ENCODE measurements at places on chromosomes 12 and 14.

DNA sequence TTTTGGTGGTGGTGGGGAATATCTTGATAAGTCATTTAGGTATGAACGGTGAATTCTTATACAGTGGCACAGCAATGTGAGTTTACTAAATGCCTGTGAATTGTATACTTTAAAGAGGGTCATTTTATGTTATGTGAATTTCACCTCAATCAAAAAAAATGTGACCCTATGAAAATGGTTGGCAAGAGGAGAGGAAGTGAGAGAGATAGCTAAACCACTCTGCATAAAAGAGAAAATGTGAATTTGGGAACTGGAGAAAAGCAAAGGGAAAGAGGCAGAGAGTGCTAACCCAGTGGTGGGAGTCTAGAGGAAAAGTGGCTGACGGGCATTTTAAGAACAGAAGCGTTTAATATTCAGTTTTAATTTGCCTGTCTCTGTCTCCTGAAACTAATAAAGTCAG lies 93.8 kb downstream of the SLC38A6 start:
- DNase-seq = no peak
- H3K27ac ChIP-seq = no peak overlapping the region
- H3K36me3 ChIP-seq = no peaks in the 10 kb centered on the region

DNA sequence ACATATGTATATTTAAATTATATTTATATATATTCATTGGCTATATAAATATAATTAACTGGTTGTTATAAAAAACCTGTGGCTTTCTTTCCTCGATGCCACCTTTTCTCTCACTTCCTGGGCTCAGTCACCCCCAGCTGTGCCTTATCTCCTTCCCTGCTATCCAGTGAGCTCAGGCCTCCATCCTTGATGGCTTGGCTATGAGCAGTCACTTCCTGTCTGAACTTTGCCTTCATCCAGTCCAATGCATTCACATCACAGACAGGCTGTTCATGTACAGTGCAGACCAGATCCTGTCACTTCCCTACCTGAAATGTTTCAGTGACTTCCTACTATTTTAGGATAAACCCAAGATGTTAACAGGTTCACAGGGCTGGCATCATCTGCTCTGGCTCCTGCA lies 115.3 kb upstream of the PRB2 start:
- no peaks in the 10 kb centered on the region for H3K27me3 ChIP-seq
- H3K27ac ChIP-seq = no peak overlapping the region
- no peaks in the 10 kb centered on the region for H3K4me1 ChIP-seq
- no peak for DNase-seq
- no peaks in the 10 kb centered on the region for H3K36me3 ChIP-seq

- H3K36me3 ChIP-seq = no peaks in the 10 kb centered on the region
- DNase-seq = no peak
- no peak overlapping the region for H3K27ac ChIP-seq
Measured at GRCh38 chr12:30794020-30794419, 39.3 kb upstream of the CAPRIN2 start.

DNA sequence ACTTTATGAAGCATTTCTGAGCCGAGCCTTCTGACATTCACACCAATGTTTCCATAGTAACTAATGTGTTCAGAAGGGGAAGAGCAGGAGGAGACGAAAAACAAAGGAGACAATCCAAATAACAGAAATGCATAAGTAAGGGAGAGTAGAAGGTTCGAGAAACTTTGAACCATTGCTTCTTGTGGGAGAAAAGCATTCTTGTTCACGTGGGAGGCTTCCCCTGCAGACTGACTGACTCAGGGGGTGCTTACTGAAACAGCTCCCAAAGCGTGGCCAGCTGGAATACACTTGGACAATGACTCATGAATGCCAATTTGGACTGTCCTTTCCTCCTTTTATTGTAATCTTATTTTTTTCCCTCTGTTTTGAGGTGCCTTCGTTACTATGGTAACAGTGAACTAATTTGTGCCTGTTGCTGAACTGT lies 73.9 kb downstream of the NEDD1 start:
- H3K4me3 ChIP-seq = no peak overlapping the region
- no peak for DNase-seq
- H3K27ac ChIP-seq = no peak overlapping the region

DNA sequence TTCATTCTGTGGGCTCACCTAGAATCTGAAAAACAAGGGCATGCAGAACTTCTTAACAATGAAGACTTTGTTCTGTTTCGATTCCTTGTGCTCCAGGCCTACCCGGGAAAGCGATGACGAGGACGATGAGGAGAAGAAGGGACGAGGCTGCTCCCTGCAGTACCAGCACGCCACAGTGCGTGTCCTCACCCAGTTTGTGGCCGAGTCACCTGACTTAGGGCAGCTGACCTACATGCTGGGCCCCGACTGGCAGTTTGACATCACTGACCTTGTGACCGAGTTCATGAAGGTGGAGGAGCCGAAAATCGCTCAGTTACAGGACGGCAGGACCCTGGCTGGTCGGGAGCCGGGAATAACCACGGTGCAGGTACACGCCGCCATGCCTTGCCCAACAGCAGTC lies 585.4 kb downstream of the AACS start:
- H3K36me3 ChIP-seq = no peaks in the 10 kb centered on the region
- H3K4me3 ChIP-seq = no peak overlapping the region
- DNase-seq = no peak
- H3K27ac ChIP-seq = no peak overlapping the region

- peaks cover 5% of the 10 kb centered on the region for H3K4me1 ChIP-seq
- no peak for DNase-seq
- no peak overlapping the region for H3K27ac ChIP-seq
- H3K4me3 ChIP-seq = no peak overlapping the region
Measured at GRCh38 chr14:96117101-96117897, 78.1 kb downstream of the C14orf132 start.

- no peak overlapping the region for H3K4me3 ChIP-seq
- no peak overlapping the region for H3K27ac ChIP-seq
- no peaks in the 10 kb centered on the region for H3K27me3 ChIP-seq
- no peak for DNase-seq
Measured at GRCh38 chr12:40618636-40619035, 73.6 kb upstream of the CNTN1 start.

DNA sequence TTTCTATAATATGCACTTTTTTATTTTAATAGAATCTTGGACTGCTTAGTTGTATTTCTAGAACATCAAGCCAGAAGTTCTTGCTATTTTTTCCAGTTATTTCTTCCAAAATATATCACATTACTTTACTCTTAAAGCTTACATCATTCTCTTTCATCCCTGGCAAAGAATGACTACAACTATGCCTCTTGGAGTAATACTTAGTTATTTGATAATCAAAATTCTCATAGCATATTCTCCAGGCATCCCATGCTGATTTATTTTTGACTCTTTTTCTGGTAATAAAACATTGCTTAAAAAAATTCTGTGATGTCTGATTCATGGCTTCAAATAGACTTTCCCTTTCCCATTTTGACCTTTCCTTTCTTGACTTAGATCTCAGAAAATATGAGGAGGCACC lies 118.7 kb upstream of the TSPAN8 start:
- H3K27ac ChIP-seq = no peak overlapping the region
- H3K4me3 ChIP-seq = no peak overlapping the region
- no peaks in the 10 kb centered on the region for H3K27me3 ChIP-seq
- no peaks in the 10 kb centered on the region for H3K36me3 ChIP-seq

DNA sequence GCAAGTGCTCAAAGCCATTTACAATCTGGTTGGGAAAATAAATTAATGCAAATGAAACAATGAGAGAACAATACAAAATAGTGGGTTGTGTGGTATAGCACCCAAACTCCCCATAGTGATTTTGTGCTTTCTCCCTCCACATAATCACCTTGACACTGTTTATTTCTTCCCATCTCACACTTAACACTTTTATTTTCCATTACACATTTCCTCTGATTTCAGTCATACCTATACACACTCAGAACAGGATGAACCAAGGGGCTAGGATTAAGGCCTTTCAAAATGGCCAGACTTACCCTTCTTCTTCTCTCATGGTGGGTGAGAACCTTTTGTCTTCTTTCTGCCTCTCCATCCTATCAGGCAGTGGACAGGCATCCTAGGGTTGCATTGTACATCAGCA lies 13.9 kb upstream of the PDE1B start:
- no peak overlapping the region for H3K4me3 ChIP-seq
- H3K4me1 ChIP-seq = no peaks in the 10 kb centered on the region
- H3K36me3 ChIP-seq = no peaks in the 10 kb centered on the region
- no peak overlapping the region for H3K27ac ChIP-seq
- H3K27me3 ChIP-seq = no peaks in the 10 kb centered on the region

GRCh38 chr12:6662602-6662905 lies 365 bp downstream of the ING4 start:
- peak overlapping the region; percentile 68 for H3K27ac ChIP-seq
- DNase-seq = no peak
- H3K4me1 ChIP-seq = peaks cover 18% of the 10 kb centered on the region
- no peaks in the 10 kb centered on the region for H3K36me3 ChIP-seq

GRCh38 chr14:51448831-51449670 lies 202.7 kb upstream of the FRMD6 start:
- H3K27me3 ChIP-seq = no peaks in the 10 kb centered on the region
- H3K27ac ChIP-seq = no peak overlapping the region
- no peak for DNase-seq
- no peaks in the 10 kb centered on the region for H3K36me3 ChIP-seq
- H3K4me1 ChIP-seq = peaks cover 12% of the 10 kb centered on the region

GRCh38 chr12:110921262-110921661 lies 883 bp upstream of the MYL2 start:
- H3K27me3 ChIP-seq = no peaks in the 10 kb centered on the region
- no peak overlapping the region for H3K27ac ChIP-seq
- DNase-seq = no peak
- no peak overlapping the region for H3K4me3 ChIP-seq
- no peaks in the 10 kb centered on the region for H3K36me3 ChIP-seq
- H3K4me1 ChIP-seq = no peaks in the 10 kb centered on the region

DNA sequence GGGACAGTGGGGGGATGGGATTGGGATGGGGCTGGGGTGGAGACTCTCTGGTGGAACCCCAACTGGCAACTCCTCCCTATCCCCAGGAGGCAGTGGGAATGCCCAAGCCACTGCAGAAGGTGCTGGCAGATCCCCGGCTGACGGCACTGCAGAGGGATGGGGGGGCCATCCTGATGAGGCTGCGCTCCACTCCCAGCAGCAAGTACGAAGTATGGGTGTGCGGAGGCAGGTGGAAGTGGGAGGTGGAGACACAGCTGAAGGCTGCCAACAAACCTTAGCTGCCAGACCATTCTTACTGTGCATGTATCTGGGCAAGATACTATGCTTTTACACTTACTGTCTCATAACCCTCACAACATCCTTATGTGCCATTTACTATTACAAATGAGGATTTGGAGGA lies 8.2 kb downstream of the ARHGEF40 start:
- no peaks in the 10 kb centered on the region for H3K27me3 ChIP-seq
- DNase-seq = no peak
- no peak overlapping the region for H3K27ac ChIP-seq
- H3K4me1 ChIP-seq = peaks cover 16% of the 10 kb centered on the region

DNA sequence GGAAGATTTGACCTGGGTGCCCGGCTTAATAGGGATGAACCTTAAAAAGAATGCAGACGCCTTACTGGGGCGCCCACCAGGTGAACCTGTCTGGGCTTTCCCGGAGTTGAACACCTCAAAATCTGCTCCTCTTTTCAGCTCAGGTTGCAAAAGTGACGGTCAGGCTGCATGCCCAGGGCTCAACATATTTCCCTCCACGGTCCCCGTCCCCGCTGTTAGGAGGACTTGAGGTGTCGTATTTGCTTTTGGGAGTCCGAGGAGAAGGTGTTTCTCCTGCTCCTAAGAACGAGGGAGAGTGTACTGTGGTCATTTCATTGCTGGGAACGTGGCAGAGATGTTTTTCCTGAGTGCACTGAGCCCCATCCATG lies 1.2 kb downstream of the DLK1 start:
- no peak overlapping the region for H3K4me3 ChIP-seq
- DNase-seq = no peak
- H3K36me3 ChIP-seq = no peaks in the 10 kb centered on the region
- no peak overlapping the region for H3K27ac ChIP-seq
- H3K27me3 ChIP-seq = no peaks in the 10 kb centered on the region
- no peaks in the 10 kb centered on the region for H3K4me1 ChIP-seq

DNA sequence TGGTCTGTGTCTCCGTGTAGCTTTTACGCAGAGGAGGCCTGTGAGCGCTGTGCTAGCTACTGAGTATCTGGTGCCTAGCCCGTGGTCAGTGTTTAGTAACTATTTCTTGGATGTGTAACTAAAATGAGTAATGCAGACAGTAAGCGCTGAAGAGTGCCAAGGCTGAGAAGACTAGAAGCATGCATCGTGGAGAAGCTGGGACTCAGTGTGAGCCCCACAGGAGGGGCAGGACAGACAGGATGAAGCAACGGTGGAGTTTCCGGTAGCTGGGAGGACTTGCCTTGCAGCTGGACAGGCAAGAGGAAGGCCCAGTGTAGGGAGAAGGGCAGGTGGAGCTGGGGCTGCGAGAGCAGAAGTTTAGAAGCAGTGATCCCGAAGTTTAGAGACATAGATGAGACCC lies 233.4 kb upstream of the FKBP4 start:
- DNase-seq = no peak
- no peaks in the 10 kb centered on the region for H3K27me3 ChIP-seq
- no peaks in the 10 kb centered on the region for H3K4me1 ChIP-seq
- no peak overlapping the region for H3K4me3 ChIP-seq
- no peak overlapping the region for H3K27ac ChIP-seq

DNA sequence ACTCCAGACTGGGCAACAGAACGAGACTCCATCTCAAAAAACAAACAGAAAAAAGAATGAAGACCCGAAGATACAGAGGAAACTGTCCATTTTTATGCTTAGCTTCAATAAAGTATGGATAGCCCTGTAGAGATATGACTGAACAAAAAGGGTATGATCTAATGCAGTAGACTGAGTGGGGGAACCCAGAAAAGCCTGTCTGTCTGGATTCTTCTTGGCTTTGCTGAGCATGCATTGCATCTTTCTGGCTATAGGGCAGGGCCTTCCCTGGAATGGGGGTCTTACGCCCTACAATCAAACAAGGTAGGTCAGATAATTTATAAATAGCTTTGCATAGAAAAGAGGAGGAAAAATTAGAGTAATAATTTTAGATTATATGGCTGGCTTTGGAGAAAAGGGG lies 10.1 kb downstream of the MIA2 start:
- H3K36me3 ChIP-seq = no peaks in the 10 kb centered on the region
- no peaks in the 10 kb centered on the region for H3K27me3 ChIP-seq
- H3K4me1 ChIP-seq = no peaks in the 10 kb centered on the region

DNA sequence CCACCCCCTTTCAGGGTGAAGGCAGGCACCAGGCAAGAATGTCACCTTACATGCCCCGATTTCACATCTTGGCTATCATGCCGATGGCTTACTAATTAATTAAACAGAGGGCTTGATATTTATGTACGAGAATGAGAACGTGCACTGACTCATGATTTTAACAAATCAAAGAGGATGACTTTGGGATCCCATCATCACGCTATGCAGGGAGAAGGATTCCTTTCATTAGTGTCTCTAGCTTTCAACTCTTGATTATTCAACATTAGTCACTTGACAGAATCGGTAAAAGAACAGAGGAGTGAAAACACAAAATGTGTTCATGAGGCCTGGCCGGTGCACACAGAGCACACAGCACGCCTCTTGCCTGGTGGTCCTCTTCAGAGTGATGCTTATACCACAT lies 80.6 kb downstream of the PRKAB1 start:
- H3K27ac ChIP-seq = no peak overlapping the region
- H3K4me3 ChIP-seq = no peak overlapping the region
- no peaks in the 10 kb centered on the region for H3K36me3 ChIP-seq
- H3K4me1 ChIP-seq = no peaks in the 10 kb centered on the region

GRCh38 chr12:15897433-15897832 lies 13.7 kb upstream of the DERA start:
- no peak for DNase-seq
- no peak overlapping the region for H3K4me3 ChIP-seq
- no peaks in the 10 kb centered on the region for H3K27me3 ChIP-seq
- H3K4me1 ChIP-seq = no peaks in the 10 kb centered on the region
- H3K27ac ChIP-seq = no peak overlapping the region

GRCh38 chr12:6852651-6853354 lies 853 bp downstream of the USP5 start:
- H3K27me3 ChIP-seq = no peaks in the 10 kb centered on the region
- peaks cover 21% of the 10 kb centered on the region for H3K4me1 ChIP-seq
- H3K27ac ChIP-seq = peak overlapping the region; percentile 84
- no peaks in the 10 kb centered on the region for H3K36me3 ChIP-seq
- H3K4me3 ChIP-seq = peak overlapping the region; percentile 59
- no peak for DNase-seq
